ENCODE measurements at places on chromosomes 1 and 21. TPM values are rescaled to one million over a fixed set of nuclear protein-coding genes. Genes with fewer than 3 reads are reported as not detected.

The ABCG1 gene
- total RNA-seq: 48.9 TPM

DNA sequence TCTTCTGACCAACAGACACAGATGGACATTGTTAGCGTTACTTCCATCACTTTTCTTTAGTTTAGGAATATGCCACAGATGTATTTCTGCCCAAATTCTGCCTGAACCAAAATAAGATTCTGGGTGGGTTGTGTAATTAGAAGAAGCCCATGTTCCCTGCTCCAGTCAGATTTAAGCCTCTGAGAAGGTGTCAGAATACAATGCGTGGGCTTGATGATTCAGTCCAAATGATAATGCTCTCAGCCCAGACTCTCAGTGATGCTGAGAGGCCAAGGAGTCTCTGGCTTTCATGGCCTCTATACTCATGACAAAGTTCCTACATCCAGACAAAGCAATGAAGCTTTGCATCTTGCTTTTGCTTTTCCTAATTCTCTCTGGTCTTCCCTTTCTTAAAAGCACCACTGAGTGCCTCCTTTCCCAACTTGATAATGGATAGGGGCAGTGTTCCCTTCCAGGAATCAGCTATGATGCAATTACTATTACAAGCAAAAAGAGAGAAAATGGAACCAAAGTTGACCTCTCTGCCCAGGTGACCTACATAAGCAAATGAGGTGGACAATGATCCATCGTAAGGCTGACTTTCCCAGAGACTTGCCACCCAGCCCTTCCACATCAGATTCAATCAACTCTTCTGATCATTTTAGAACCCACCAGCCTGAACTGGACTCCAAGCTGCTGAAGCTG lies 8.8 kb downstream of the SEC16B start:
- no peak for DNase-seq

The CSF3R gene
- total RNA-seq: 1.4 TPM

DNA sequence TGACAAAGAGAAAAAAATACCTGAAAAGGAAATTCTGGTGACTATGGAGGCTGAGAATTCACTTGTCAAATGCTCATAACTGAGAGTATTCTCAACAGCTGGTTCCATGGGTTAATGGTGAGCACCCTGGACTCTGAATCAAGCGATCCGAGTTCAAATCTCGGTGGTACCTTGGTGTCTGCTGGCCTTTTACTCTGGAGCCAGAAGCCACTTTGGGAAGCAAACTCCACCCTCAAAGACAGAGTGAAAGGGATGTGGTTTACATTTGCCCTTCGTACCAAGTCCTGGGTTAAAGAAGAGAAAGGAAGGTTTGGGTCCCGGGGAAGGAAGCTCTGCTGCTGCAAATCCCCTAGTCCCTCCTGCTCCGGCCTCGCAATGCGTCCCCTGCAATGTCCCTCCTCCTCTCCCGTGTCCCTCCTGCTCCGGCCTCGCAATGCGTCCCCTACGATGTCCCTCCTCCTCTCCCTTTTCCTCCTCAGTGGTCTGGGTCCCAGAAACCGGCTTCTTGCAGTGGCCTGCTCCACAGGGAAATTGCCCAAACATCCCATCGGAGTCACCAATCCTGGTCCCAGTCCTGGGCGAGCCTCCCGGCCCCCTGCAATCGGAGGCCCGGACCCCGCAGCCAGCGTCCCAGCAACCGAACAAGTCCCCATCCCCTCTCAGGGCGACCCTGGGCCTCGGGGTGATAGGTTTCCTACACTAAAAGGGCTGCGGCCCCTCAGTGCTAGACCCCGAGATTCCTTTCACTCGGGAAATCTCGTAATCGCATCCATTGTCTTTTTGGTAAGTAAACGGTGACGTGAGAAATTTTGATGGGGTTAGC lies 129.4 kb downstream of the PPIAL4G start:
- DNase-seq: no peak

The IFI44 gene
- 0.69 TPM for total RNA-seq

DNA sequence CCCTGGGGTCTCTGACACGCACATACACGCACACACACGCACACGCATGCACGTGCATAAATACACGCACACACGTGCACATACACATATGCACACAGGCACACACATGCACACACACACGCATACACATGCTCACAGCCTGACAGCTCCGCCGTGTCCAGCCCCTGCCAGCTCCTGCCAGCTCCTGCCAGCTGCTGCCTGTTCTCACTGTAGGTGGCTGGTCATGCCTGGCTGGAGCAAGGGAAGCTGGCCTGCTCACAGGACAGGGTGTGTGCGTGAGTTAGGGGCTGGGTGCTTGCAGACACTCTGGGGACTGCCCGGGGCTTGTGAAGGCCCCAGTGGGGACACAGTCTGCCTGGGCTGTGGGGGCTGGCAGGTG lies 4.9 kb downstream of the PLCH2 start:
- DNase-seq: no peak

DNA sequence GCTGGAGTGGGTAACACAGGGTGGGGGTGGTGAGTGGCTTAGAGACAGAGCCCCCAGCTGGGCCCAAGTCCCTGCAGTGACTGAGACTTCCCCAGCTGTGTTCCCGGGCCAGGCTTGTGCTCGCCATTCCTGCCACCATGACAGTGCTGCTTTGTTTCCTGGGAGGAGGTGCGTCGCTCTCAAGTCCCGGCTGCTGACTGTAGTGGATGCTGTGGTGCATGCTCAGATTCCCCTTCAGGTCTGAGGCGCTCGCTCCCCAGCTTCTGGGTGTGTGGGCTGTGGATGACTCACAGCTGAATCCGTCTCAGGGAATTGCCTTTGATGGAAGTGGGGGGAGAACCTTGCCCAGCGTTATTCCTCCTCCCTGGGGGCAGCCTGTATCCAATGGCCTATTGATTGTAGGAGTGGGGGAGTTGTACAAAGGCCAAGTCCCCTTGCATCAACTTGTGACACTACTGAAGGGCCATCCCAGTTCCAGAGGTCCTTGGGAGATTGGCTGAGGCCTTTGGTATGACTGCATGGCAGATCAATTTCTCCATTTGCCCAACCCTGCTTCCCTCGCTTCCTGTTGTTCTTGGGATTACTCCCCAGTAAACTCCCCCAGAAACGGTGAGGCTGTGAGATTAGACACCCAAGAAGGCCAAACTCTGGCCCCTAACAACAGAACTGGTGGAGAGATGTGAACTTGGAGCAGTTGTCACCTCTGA lies 17.8 kb upstream of the POU3F1 start:
- DNase-seq: no peak

The KPNA6 gene
- total RNA-seq: 95.3 TPM

DNA sequence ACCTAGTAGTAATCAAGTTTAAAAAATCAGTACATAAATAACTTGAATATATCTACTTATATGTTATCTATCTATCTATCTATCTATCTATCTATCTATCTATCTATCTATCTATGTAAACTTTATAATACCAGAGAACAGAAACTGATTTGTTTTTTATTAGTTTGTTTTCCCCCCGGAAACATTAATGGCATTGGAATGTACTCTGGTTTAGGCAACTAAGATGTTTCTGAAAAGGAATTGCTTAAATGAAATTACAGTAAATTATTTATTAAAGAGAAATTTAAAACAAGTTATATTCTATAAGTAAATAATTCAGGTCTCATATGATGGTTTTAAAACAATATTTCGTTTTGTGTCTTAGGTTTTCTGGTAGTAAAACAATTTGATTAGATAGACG lies 681.0 kb upstream of the ADAMTS5 start:
- no peak for DNase-seq
